NCI-H1092 treated with DMSO at 0.1 percent for 48 hours (cell line): ENCODE measurements at places on chromosomes 3 and 15.

DNA sequence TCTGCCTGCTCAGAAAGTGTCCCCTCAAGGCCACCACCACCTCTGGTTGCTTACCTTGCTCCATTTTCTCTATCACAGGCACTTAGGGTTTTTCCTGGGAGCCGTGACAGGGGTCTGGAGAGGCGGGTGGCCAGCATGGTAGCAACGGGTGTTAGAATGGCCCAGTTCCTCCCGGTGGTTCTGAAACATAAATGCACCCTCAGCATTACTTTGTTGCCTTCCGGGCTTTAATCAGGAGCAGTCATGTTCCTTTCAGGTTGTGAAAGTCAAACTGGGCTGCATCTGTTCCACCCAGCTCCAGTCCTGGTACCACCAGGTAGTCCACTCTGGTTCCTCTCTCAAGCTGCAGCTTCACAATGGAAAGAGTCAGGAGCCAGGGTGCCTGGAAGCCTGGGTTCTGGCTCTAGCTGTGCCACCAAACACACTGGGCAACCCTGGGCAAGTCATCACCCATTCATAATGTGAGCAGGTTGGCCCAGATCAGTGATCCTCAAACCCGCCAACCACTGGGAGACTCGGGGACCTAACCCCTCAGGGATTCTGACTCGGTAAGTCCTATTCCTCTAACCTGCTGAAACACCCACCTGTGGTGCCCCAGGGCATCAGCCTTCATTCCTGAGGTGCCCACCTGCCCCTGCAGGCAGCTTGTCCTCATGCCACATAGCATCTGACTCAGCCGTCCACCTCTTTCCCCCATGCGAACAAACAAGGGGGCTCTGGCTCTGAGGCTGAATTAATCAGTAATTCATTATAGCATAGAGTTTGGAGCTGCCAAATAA, 9.3 kb downstream of the BDH1 start:
- no peak for DNase-seq

- DNase-seq = no peak
These were observed 111.0 kb upstream of the TGFBR2 start for GRCh38 chr3:30495172-30496065.

GRCh38 chr3:144624656-144625055, 653.0 kb downstream of the DIPK2A start:
- no peak for DNase-seq

DNA sequence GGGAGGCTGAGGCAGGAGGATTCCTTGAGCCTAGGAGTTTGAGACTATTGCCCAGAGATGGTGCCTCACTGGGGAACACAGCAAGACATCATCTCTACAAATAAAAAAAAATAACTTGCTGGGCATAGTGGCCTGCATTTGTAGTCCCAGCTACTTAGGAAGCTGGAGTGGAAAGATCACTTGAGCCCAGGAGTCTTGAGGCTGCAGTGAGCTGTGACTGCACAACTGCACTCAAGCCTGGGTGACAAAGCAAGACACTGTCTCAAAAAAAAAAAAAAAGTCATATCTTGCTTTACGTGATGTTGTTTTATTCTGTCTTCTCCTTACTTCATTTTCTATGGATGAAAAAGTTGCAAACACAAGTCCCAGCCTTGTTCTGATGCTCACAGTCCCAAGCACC, 14.1 kb downstream of the GATM start:
- DNase-seq = no peak

DNA sequence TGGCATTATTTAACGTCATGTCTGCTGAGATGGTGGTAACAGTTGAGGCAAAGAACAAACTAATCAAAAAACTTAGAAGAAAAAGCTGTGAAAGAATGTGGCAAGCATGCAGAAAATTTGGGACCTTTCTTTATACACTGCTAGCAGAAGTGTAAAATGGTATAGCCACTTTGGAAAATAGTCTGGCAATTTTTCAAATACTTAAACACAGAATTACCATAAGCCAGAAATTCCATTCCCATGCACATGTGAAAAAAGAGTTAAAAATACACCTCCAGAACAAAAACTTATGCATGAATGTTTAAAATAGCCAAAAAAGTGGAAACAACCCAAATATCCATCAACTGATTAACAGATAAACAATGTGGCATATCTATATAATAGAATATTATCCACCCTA, 613.3 kb downstream of the TBL1XR1 start:
- DNase-seq = no peak

GRCh38 chr3:147521646-147522045, 112.5 kb downstream of the ZIC1 start:
- no peak for DNase-seq

DNA sequence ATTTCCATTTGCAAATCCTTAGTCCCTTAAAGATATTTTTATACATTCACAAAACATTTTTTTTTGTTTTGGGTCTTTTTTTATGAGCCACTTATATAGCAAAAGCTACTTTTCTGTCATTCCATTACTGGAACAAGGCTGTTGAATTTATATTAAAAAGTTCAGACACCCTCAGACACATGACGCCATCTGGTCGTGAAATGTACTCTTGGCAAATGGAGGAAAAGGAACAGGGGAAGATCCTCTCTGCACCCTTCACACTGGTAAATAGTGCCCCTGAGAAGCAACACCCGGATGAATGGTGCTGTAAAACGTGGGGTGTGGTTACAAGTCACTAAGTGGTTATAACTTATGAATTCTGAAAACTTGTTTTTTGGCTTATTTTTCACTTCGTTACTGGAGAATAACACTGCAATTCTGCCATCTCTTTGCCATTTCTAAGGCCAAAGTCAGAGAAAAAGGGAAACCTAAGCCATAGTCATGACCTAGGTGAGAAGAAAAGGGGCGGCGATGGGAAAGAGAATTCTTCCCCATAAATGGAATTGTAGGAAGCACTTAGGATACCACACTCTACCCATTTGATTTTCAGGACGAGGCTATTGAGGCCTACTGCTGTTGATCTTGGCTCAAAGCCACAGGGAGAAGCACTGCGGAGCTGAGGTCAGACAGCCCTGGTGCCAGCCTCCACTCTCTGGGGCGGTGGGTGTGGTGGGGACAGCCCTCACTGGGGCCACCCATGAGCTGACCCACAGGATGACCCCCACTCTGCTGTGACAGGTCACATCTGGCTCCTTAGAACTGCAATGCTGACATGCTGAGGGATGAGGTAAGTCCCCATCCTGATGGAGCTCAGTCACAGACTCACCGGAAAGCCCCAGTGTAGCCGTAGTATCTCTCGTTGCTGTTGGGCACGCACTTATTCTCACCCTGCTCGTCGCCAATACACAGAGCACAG, 21.9 kb downstream of the LTF start:
- DNase-seq = no peak

GRCh38 chr15:100256970-100257650, 84.7 kb downstream of the ADAMTS17 start:
- no peak for DNase-seq

DNA sequence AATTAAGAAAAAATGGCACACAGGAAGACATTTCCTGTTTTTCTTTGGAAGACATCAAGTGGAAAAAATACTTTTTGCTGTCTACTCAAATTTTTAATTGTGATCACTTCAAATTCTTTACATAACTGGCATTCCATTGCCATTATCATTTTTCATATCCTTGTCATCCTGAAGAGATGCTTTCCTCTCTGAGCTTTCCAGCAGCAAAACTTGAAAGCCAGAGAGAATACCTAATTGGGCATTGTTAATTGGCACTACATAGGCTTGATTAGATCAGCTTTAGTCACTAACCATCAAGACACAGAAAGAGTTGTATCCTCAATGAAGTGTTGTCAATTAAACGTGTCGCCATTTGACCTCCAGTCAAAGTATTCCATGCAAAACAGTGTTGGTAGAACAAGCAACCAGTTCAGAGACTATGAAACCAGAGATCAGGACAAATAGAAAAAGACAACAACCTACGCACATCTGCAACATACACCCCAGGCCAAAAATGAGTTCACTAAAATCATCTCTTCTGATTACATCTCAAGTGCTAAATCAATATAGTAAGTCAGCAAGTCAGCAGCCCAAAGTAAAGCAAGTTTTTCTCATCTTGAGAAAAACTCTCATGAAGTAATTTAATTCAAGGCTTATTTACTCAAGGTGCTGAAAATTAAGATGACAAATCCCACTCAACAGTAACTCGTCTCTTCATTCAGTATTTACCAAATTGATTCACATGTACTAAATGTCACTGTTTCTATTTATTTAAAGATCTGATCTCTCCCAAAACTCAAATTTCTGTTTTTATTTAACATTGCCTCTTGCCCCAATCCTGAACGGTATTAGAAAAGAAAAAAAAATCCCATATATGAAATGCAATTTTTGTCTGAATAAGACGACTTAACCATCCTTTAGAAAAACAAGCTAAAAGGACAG, 123.0 kb downstream of the SUCLG2 start:
- no peak for DNase-seq

DNA sequence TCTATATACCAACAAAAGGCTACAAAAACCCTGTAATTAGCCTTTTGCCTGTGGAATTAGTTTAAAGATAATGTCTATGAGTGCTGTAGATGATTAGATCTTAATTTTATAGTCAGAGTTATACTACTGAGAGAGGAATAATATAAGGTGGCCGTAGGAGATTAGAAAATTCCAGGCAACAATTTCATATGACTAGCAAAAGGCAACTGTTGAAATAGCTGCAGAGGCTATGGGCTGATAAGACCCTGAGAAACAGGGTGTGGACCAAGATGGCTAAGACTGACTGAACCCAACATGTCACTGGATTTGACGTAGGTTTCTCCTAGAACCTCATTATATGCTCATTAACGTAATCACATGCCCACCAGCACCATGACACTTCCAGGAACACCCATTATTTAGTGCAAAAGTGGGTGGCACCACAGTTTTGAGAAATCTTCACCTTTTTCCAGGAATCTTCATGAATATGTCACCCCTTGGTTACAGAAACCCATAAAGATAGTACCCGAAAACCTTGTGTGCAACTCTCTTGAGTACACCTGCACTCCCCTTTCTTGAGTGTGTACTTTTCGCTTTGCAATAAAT, 29.1 kb upstream of the SCG3 start:
- DNase-seq = no peak
